ENCODE measurements at places on chromosomes 13 and 19.

GRCh38 chr19:33622809-33623511 is 1.2 kb downstream of the CHST8 start:
- DNase-seq: no peak

DNA sequence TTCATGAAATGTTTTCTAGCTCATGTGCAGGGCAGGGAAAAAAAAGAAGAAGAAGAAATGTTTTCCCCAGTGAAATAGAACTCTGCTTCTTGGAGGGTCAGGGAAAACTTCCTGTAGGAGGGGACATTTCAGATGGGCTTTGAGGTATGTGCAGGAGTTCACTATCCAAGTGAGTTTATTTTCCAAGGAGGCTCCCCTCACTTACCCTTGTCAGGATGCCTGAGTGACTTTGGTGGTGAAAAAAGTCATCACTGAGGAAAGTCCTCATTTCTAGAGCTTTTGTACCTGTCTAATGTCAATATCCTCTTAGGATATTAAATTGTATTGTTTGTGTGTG is 656 bp upstream of the C3 start:
- DNase-seq: no peak

- DNase-seq: peak; percentile 95
Measured at GRCh38 chr19:45439569-45440258, 16.0 kb upstream of the ERCC1 start.

- DNase-seq: no peak
Measured at GRCh38 chr19:47107953-47108746, 5.4 kb downstream of the ZC3H4 start.

DNA sequence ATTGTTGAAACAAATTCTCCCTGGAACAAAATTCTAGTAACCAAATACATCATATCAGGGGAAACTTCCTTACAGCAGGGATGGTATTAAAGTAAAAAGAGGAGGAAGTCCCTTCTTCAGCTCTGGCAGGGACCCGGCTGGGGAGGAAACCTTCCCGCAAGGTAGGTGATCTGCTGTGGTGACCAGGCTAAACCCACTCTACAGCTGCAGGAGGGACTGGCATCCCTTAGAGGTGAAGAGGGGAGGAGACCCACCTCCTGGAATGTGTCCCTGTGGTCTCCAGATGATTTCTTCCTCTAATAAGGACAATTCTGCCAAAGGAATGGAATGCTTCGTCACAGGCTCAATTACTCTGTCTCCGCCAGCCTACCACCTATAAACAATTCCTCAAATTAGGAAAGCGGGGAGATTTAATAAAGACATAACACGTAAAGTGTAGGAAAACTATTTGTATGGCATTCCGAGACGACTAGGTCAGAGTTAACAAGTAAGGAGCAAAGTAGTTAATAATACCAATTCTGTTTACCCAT is 637 bp upstream of the PDS5B start:
- DNase-seq: no peak

DNA sequence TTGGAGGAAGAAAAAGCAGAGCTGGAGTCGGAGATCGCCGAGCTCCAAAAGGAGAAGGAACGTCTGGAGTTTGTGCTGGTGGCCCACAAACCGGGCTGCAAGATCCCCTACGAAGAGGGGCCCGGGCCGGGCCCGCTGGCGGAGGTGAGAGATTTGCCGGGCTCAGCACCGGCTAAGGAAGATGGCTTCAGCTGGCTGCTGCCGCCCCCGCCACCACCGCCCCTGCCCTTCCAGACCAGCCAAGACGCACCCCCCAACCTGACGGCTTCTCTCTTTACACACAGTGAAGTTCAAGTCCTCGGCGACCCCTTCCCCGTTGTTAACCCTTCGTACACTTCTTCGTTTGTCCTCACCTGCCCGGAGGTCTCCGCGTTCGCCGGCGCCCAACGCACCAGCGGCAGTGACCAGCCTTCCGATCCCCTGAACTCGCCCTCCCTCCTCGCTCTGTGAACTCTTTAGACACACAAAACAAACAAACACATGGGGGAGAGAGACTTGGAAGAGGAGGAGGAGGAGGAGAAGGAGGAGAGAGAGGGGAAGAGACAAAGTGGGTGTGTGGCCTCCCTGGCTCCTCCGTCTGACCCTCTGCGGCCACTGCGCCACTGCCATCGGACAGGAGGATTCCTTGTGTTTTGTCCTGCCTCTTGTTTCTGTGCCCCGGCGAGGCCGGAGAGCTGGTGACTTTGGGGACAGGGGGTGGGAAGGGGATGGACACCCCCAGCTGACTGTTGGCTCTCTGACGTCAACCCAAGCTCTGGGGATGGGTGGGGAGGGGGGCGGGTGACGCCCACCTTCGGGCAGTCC is 5.0 kb downstream of the FOSB start:
- no peak for DNase-seq

DNA sequence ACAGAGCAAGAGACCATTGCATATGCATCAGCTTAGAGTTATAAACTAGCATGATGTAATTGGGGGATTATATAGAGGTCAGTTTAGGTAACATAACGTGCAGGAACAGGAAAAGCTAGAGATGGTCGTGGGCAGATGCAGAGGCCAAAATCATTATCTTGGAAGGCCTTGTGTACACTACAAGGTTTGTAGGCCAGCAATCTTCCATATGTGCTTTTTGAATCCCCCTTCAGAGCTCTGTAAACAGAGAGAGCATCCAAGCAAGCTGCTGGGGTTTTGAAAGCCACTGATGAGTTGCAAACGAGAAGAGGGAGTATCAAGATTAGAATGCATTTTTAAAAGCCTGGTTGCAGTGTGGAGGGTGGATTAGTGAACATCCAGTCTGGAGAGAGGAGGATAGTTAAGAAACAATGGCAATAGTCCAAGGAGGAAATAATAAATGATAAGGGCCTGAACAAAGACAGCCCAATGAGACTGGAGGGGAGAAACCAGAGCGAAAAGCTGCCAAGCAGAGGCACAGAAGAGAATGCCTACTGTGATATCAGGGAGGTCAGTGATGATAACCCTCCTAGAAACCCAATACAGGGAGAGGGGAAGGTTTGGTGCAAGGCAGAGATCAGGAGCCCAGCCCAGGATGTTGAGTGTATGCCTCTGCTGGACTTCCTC is 109.6 kb downstream of the ZAR1L start:
- no peak for DNase-seq

- no peak for DNase-seq
Measured at GRCh38 chr19:33309826-33310225, 7.5 kb upstream of the CEBPA start.

GRCh38 chr19:11165486-11166030 is 10.0 kb upstream of the SPC24 start:
- no peak for DNase-seq

Measured in tibial artery (tissue), 4 donors.